ENCODE measurements at places on chromosomes 3 and 15.

DNA sequence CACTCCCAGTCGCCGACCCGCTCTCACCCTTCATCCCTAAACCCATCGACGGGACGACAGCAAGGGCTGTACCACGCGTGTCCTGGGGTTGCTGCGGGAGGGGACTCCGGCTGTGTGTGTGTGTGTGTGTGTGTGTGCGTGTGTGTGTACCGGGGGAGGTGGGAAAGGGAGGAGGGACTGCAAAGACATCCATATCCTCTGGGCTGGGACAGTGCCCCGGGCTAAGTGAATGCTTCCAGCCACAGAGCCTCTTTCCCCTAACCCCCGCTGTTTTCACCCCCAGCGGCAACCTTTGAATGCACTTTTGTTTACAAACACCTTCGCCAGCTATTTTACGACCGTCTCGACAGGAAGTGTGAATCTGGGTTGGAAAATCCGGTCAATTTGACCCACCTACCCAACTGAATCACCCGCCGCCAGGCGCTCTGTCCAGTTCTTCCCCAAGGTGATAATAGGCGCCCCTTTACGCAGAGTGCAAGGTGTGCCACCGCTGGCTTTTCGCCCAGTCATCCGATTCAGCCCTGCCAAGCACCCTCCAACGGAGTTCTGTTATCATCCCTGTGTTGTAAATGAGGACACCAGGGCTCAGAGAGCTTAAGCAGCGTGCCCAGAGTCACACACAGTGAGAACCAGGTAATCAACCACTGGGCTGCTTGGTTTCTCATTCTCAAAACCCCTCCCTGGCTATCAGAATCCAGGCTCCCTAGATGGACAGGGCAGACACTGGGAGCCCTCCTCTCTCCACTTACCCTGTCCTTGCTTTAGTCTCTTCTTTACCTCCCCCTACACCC lies 739 bp upstream of the AMOTL2 start:
- DNase-seq: no peak

DNA sequence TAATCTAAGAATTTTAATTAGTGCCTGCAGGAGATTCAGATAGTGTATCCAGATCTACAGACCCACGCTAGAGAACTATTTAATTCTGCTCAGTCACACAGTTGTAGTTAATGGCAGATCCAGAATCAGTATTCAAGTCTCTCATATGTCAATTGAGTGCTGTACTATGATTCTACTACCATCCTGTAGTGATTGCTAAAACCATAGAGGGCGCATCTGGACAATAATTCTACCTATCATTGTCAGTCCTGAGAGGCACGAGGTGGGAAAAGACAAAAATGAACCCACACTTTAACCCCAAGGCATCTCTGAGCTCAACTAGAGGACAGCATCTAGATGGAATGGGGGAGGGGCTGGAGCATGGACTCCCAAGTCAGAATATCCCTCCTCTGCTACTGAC lies 22.7 kb downstream of the DHX36 start:
- DNase-seq: no peak

DNA sequence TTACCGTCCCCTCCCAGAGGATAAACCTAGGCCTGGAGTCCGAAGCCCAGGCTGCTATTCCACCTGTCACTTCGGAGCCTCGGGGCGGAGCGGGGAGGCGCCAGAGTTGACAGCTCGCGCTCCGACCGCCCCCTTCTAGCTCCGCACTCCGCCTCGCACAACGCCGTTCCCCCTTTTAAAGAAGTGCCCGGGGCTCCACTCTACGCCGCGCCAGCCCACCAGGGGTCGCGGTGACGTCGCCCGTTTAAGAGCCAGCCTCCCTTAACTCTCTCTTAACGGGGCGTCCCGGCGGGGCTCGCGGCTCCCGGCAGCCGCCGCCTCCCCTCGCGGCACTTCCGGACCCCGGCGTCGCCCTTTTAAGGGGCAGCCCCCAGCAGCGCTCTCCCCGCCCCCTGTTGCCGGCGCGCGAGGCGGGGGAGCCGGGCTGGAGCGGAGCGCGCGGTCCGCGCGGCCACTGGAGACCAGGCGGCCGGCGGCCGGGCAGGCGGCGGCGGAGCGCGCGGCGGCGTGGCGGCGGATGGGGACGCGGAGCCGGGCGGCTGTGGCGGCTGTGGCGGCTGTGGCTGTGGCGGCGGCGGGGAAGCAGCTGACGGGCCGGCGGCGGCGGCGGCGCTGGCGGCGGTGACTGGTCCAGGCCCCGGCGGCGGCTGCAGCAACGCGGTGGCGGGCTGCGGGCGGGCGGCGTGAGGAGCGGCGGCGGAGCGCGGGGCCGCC lies at the start of gene INAFM2:
TSS of gene INAFM2 (plus strand) at position 454 of the 714 bp plus-strand sequence. CDS start 364 bp downstream, outside the sequence.
- DNase-seq: peak; percentile 81

- no peak for DNase-seq
Measured at GRCh38 chr3:127363171-127363570, 75.3 kb upstream of the PRR20G start.

DNA sequence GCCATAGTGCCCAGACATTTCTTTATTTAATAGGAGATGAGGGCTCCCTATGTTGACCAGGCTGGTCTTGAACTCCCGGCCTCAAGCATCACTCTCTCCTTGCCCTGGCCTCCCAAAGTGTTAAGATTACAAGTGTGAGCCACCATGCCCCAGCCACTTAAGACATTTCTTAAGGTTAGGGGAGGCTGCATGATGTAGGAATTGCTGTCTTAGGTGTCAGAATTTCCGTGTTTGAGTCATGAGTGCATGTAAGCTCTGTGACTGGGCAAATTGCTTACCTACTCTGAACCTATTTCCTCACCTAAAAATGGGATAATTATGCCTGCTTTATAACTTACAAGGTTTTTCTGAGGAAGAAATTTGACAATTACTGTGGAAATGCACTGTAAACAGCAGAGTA lies 34.2 kb upstream of the SIAH2 start:
- DNase-seq: no peak

- DNase-seq: no peak
Measured at GRCh38 chr3:149879872-149880271, 66.9 kb downstream of the RNF13 start.

DNA sequence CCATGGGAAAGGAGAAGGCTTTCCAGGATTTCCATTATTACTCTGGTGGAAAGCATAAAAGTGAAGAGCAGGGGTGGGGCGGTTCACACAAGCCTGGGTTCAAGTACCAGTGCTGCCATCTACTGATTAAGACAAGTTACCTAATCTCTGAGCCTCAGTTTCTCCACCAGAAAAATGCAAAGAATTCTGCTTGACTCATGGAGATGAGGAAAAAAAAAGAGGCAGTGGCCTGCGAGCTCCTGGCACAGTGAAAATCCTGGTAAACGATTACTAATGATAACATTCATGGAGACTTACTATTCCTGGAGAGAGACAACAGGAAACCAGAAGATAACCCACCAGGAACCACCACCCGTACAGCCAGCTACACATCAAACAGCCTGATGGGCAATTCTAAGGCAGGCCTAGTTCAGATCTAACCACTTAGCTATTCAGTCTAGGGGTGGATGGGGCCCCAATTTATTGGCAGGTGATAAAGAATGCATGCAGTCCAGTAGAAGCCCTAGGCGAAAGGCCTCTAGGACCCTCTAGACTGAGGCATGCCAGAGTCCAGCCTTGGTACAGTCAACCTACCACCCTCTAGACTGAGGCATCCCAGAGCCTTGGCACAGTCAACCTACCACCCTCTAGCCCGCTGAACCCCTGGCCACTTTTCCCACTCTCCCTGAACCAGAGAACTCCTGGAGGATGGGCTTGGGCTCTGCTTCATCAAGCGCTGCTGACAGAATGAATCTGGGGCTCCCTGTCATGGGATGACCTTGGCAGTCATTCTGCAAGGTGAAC lies 2.5 kb downstream of the AMOTL2 start:
- no peak for DNase-seq

- no peak for DNase-seq
Measured at GRCh38 chr15:29456255-29456654, 186.6 kb upstream of the NSMCE3 start.

DNA sequence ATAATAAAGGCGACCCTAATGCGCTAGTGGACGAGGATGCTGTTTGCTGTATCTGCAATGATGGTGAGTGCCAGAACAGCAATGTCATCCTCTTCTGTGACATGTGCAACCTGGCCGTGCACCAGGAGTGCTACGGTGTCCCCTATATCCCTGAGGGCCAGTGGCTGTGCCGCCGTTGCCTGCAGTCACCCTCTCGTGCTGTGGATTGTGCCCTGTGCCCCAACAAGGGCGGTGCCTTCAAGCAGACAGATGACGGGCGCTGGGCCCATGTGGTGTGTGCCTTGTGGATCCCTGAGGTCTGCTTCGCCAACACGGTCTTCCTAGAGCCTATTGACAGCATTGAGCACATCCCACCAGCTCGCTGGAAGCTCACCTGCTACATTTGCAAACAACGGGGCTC lies 7.6 kb downstream of the BRPF1 start:
- no peak for DNase-seq

DNA sequence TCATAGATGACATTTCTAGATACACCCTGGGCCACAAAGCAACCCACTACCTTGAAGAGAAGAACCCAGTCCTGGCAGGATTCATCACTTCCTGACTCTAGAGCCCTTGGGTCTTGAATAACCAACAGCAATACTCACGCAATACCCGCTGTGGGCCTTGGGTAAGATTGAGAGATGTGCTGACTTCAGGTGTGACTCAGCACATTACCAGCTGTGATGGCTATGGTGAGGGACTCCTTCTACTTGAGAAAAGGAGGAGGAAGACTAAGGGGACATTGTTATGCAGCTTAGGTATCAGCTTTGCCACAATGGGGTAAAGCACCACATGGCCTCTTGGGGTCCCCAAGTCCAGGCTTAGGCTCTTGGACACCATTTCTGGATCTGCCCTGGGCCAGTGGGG lies 14.9 kb downstream of the C3orf33 start:
- no peak for DNase-seq

DNA sequence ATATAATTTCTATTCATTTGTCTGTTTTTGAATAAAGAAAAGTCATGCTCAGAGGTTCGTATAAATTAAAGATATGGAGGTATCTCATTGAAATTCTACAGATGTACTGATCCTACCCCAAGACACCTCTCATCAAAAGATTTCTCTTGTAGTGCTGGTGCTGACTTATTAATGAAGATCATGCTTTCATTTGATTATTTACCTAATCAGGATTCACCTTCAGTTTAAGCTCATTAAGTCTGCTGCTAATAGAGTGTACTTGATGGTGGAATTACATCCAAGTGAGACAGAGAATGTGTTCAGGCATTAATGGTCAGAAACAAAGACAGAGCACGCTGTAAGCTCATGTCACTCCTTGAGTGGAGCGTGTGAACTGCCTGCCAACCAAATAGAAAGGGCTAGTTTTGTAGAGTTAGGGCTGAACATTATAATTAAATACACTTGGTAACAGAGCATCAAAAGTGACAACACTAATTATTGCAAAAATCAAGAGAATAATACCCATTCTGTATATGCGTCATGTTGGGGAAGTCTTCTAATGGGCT lies 45.5 kb downstream of the KBTBD12 start:
- DNase-seq: no peak

GRCh38 chr3:64546856-64547255 lies 140.9 kb downstream of the ADAMTS9 start:
- DNase-seq: no peak

DNA sequence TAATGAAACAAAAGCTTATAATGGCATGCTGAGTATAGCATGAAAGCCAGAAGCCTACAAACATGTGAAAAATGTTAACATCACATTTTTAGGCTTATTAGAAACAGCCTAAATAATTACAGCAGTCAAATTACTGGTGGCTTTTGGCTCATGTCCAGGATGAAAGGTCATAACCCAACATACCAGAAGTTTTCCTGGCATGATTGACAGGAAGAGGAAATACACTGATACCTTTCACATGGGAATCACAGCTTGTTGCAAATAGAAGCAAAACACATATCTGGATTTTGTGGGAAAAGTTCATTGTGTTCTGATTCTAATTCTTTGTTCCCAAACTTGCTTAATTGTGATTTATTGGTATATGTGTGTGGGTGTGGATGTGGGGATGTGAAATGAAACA lies 393.5 kb upstream of the ARRDC4 start:
- DNase-seq: no peak

DNA sequence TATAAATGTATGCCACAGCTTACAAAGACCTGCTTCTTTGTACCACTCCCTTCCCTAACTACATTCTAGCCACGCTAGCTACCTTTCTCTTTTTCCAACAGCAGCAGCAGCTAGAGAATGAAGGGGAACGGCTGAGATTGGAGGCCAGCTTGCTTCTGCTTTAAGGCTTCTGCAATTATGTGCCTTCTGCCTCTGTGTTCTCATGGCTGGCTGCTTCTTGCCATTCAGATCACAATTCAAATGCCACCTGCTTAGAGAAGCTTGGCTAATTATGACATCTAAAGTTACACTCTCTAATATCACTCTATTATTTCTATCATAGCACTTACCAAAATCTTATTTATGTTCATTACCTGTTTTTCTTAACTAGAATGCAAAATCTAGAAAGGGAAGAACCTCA lies 95.2 kb downstream of the RYK start:
- no peak for DNase-seq

GRCh38 chr3:177464392-177465256 lies 267.3 kb upstream of the TBL1XR1 start:
- no peak for DNase-seq

DNA sequence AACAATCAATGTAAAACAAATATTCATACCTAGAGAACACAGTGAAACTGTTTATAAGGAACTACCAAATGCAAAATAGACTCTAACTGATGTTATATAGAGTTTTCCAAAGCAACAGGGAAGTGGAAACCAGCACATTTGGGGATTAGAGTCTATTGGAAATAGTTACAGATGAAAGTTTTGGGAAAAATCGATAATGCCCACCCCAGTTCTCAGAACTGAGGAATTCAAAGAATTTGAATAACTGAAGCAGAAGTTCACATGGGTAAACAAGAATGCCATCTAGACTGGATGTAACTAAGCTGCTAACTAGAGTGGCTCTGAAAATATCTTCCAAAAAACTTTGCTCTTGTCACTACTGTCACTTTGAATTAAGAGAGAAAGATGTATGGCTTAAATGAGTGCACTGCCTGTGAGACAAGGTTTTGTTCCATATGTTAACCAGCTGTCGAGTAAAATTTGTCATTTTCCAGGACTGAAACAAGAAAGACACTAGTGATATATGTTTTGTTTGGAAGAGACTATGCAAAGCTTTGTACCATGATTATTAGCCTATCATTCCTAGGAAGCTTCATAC lies 9.2 kb upstream of the DENND4A start:
- no peak for DNase-seq

- no peak for DNase-seq
Measured at GRCh38 chr3:128187495-128187894, 34.2 kb downstream of the EEFSEC start.

- DNase-seq: no peak
Measured at GRCh38 chr15:45612790-45613415, 21.9 kb upstream of the SQOR start.

- DNase-seq: no peak
Measured at GRCh38 chr3:190912736-190913135, 50.2 kb upstream of the GMNC start.
